ENCODE measurements at places on chromosomes 2 and 18. TPM values are rescaled to one million over a fixed set of nuclear protein-coding genes. Genes with fewer than 3 reads are reported as not detected.

GRCh38 chr2:56390644-56391043, 206.9 kb downstream of the CCDC85A start:
- DNase-seq, result no peak

- no peak for DNase-seq
These were observed 100.6 kb downstream of the RNF144A start for GRCh38 chr2:7017671-7018281.

DNA sequence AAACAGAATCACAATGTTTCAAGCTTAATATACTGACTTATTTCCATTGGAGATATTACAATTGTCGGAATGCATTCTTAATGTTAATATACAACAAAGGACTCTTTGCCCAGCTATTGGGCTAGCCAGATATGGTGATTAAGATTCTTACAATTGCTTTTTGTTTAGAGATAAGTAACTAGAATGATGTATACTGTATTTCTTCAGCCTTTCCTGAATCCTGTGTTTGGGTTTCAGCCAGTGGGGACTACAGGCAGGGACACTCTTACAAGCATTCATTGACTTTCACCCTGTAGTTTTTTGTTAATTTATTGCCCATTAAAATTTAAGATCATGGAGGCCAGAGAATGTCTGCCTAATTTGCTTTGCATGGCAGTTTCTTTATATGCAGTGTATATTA, 254.1 kb upstream of the TMEFF2 start:
- DNase-seq, result no peak

GRCh38 chr2:3414133-3414860, 34.8 kb downstream of the TRAPPC12 start:
- DNase-seq, result no peak

GRCh38 chr2:157720504-157720903, 91.8 kb upstream of the ACVR1C start:
- no peak for DNase-seq

- no peak for DNase-seq
These were observed 71.3 kb downstream of the SOWAHC start for GRCh38 chr2:109685453-109685852.

DNA sequence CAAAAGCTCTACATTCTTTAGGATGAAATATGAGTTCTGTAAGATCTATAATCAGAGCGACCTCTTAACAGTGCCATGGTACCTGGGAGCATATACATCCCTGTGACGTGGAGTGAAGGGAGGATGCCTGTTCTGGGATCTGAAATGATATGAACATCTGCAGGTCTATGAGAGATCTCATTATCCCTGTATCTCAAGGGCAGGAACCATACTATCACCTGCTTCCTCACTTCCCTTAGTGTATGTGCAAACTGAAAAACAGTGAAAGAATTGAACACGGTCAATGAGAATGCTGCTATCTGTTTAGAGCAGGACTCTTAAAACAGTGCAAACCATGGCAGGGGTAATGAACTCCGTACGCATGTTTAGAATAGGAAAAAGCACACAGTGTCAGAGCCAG, 364.0 kb downstream of the LPIN1 start:
- no peak for DNase-seq

DNA sequence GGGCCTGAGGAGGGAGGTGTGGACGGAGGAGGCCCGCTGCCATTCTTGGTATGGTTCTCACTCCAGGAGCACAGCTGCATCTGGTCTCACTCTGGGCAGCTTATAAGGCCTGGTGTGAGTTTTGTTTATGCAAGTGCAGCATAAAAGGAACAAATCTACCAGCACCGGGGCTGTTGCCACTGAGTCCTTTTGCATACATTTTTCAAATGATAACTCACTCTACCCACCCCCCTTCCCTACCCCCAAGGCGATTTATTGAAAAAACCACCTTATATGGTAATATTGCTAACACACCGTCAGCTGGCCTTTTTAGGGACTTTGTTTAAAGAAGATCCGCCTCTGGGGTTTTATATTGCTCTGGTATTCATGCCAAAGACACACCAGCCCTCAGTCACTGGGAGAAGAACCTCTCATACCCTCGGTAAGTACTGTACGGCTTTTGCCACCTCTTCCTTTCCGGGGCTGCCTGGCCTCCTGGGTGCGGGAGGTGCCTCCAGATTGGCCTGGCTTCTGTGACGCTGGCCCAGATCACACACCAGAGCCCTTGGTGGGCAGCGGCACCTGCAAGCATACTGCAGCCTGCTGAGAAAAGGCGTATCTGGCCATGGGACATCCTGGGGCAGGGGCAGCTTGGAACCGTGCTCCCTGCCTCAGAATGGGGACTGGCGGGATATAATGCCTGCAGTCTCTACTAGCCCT, at the start of gene ACTG2:
TSS of gene ACTG2 (plus strand) at position 378 of the 699 bp plus-strand sequence. CDS start 8,304 bp downstream, outside the sequence.
- no peak for DNase-seq

GRCh38 chr2:33859811-33860461, 260.8 kb upstream of the FAM98A start:
- no peak for DNase-seq

The TEKT4 gene
- total RNA-seq, result not detected

The ALK gene
- 0.70 TPM for total RNA-seq

The NAPG gene
- total RNA-seq, result 37.7 TPM
